ENCODE measurements at places on chromosomes 1 and 21. TPM values are rescaled to one million over a fixed set of nuclear protein-coding genes. Genes with fewer than 3 reads are reported as not detected.

The ALX3 gene
- polyA plus RNA-seq, result not detected

The TFAP2E gene
- polyA plus RNA-seq, result 0.64 TPM

The AQP10 gene
- 0.30 TPM for polyA plus RNA-seq

The C4BPA gene
- polyA plus RNA-seq, result 0.22 TPM

The RBP7 gene
- 2.5 TPM for polyA plus RNA-seq

The FNDC10 gene
- polyA plus RNA-seq, result 0.77 TPM

The NUDT4B gene
- polyA plus RNA-seq, result 3.2 TPM

The DISP3 gene
- not detected for polyA plus RNA-seq

The CTSK gene
- 26.4 TPM for polyA plus RNA-seq

The MSH4 gene
- polyA plus RNA-seq, result not detected

The XPR1 gene
- polyA plus RNA-seq, result 27.3 TPM

The SLC6A17 gene
- not detected for polyA plus RNA-seq

The KRTAP7-1 gene
- not detected for polyA plus RNA-seq

The SLFNL1 gene
- 1.6 TPM for polyA plus RNA-seq

The ETV3L gene
- not detected for polyA plus RNA-seq

The PPP1R15B gene
- 25.6 TPM for polyA plus RNA-seq

The CLIC6 gene
- polyA plus RNA-seq, result 13.8 TPM

The CD101 gene
- polyA plus RNA-seq, result 6.2 TPM

The TFF3 gene
- polyA plus RNA-seq, result 965 TPM

The RNU11 gene
- not detected for polyA plus RNA-seq
